COR-L47 (cell line): ENCODE measurements at places on chromosomes 5 and 9.

- peak; percentile 3 for DNase-seq
Observed at GRCh38 chr5:113612060-113612496, 98.6 kb downstream of the YTHDC2 start.

DNA sequence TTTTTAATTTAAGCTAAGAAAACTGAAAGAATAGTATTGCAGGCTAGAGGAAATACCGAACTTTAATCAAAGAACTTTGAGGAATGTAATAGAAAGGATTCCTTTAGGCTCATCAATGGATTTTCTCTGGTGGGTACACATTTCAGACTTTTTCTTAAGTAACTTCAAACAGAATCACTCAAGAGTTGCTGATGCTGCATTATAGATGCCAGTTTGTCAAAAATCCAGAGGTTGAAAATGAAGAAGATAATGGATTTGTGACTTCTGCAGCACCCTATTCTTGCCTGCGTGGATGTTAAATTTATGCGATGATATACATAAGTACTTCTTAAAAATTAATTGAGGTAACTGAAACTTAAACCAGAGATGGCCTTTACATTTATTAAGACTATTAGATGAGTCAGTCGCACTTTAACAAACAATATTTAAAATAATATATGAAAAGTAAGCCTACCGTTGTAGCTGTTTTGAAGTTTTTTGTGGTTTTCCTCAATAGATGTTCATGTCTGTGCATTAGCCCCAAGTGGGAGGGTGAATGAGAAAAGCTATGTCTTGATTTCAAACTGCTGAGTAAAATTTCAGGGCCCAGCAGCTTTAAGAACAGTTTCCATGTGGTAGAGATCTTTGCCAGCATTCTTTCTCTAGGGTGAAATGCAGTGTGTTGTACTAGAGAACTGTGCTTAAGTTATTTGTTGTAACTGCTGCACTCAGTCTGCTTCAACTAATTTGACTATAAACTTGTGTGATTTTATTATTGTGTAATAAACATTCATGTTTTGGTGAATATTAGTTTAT lies at the start of gene OGN:
OGN (minus strand) TSS at position 537 of the 795 bp plus-strand sequence. CDS start 1,171 bp downstream, outside the sequence.
- no peak for DNase-seq

DNA sequence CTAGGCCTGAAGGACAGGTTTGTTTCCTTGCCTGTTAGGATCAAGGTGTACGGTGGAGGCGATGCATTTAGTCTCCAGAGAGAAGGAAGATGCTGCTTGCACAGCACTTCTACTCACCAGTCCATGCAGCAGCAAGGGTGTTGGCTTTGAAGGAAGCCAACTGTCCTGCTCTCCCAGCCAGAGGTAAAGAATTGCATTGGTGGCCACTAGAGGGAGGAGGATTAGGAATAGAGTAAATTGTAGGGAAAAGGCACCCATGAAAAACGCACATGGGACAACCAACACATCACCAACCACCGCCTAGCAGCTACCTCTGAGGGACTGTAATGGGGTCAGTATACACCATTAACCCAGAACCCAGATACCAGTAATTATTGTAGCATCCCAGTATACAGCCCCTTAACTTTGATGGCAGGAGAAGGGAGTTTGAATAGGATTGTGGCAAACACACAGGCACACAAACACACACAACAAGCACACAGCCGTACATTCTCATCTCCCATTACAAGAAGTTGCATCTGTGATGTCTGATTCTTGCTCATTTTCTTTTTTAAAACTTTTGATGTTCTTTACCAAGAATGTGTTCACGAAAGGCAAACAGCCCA lies 267.7 kb downstream of the ADAMTS6 start:
- peak; percentile 7 for DNase-seq

DNA sequence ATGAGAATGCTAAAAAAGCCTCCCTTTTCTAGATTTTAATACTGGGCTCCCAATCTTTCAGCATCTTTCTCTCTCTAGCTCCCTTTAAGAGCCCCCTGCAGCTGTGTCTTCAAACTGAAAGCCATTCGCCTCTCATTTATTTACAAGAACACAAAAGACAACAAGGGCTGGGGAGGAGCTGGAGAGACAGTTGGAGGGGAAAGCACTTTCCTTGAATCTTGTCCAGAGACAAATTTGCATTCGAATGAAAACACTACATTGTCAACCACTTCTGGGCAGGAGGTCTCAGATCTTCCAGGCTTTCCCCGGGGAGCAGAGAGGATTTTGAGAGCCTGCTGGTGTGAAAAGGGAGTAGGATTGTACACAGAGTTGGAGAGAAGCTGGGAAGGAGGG lies 518.3 kb downstream of the CTNND2 start:
- DNase-seq: no peak

DNA sequence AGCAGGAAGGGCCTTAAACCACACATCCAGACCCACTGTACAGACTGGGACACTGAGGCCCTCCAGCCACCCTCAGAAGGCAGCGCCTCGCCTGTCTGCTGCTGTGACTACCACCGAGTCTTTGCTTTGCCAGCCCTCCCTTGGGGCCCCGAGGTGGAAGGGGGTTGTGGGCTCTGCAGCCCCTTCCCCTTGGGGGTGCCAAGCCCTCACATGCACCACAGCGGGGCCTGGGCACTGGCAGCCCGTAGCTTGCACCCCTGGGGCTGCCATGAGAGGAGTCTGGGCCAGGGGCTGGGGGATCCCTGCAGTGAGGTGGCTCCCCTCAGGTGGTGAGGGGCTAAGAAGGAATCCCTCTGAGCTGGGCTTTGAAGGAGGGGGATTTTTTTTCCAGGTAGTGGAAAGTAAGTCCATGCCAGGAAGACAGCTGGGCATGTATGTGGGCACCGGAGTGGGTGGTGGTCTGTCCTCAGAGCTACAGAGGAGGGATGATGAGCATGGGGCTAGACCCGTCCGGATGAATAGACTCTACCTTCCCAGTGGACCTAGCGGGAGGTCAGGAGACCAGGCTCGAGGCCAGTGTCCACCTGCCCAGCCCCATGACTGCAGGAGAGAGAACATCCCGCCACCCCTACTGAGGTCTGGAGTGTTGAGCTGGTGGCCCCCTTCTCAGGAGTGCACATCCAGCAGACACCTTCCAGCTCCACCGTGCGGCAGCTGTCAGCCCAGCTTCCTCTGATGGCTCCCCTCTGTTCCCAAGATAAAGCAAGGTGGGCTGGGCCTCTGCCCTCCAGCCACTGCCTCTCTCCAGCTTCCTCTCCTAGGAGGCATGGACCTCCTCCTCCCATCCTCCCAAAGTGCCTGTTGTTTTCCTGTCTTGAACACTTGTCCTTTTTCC lies 15.9 kb downstream of the FLT4 start:
- DNase-seq: no peak

DNA sequence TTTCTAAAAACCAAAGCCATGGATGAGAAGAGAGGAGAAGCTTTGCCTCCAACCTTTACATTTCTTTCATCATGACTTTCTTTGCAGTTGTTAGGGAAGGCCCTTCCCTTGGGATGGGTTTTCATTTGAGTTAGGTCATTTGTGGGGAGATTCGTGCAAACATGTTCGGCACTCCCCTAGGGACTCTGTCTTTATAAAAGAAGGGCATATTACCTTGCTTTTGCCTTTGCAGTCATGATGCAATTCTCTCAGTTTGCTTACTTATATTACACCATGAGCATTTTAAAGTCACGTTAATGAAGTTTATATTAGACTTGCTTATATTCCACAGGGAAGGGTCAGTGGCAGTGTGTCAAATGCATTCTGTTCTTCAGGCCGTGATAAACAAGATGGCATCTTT lies 289.3 kb upstream of the WWC1 start:
- no peak for DNase-seq

DNA sequence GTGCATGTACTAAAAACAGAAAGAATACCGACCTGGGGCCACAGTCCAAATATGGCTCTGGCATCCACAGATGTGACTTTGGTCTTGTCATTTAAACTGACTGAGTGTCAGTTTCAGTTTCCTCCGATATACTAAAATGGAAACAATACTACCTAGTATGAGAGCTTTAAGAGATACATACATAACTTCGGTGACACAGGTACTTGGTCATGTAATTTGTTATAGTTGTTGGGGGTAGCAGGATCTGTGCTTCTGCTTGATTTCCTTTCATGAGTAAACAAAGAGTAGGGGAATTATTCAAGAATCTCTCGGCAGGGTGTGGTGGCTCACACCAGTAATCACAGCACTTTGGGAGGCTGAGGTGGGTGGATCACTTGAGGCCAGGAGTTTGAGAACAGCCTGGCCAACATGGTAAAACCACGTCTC lies 32.1 kb downstream of the MTMR12 start:
- DNase-seq: no peak

- no peak for DNase-seq
Observed at GRCh38 chr5:169178754-169179153, 122.2 kb downstream of the SLIT3 start.

DNA sequence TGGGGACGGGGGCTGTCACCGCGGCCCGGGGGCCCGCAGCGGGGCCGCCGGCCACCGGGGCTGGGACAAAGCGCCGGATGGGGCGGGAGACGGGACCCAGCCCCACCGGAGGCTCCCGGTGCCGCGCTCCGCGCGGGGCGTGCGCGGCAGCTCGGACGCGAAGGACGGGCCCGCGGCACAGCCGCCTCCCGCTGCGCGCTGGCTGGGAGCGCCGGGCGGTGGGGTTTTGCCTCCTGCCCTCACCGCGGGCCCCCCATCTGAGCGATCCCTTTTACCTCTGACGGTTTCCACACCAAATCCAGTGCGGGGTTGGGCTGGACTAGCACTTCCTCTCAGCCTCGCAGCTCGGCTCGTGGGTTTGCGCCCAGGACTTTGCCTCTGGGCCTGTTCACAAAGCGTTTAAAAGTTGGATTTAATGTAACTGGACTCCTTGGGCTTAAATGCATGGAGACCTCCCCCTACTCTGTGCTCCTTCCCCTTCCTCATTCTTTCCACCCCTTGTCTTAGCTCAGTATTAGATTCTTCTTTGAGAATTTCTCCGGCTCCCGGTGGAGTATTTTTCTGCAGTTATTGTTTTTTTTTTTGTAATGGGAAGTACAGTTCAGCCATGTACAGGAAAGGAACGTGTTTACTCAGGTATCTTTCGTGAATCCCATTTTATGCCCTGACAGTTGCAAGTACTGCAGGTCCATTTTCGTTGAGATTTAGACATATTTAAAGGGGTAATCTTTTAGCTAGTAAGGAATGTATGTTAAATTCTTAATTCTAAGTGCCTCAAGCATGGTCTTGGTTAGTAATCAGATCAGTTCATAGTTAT lies 691 bp downstream of the FCHO2 start:
- peak; percentile 11 for DNase-seq
